ENCODE measurements at places on chromosomes 7 and 10.

- H3K4me1 ChIP-seq: no peaks in the 10 kb centered on the region
- H3K27me3 ChIP-seq: no peaks in the 10 kb centered on the region
- no peak overlapping the region for H3K27ac ChIP-seq
- H3K36me3 ChIP-seq: no peaks in the 10 kb centered on the region
Observed at GRCh38 chr7:31307972-31308371, 32.6 kb downstream of the NEUROD6 start.

GRCh38 chr10:26855186-26855585 lies 5.6 kb downstream of the ABI1 start:
- no peaks in the 10 kb centered on the region for H3K4me1 ChIP-seq
- H3K4me3 ChIP-seq: no peak overlapping the region
- H3K27me3 ChIP-seq: no peaks in the 10 kb centered on the region
- H3K27ac ChIP-seq: no peak overlapping the region
- no peaks in the 10 kb centered on the region for H3K36me3 ChIP-seq

- DNase-seq: no peak
- no peaks in the 10 kb centered on the region for H3K27me3 ChIP-seq
- no peak overlapping the region for H3K27ac ChIP-seq
- no peaks in the 10 kb centered on the region for H3K4me1 ChIP-seq
- no peaks in the 10 kb centered on the region for H3K36me3 ChIP-seq
- no peak overlapping the region for H3K4me3 ChIP-seq
Observed at GRCh38 chr7:157483515-157483914, 146.7 kb downstream of the DNAJB6 start.

DNA sequence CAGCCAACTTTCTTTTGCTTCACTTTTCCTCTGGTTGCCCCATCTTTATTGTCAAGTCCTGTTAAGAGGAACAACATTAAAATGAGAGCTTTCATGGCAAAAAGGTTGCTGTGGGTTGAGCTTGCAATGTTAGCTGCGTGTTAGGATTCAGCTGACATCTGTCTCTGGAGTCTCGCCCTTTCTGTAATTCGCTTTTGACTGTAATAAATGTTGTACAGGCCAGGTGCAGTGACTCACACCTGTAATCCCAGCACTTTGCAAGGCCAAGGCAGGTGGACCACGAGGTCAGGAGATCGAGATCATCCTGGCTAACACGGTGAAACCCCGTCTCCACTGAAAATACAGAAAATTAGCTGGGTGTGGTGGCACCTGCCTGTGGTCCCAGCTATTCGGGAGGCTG lies 24.1 kb downstream of the MNX1 start:
- no peaks in the 10 kb centered on the region for H3K36me3 ChIP-seq
- H3K4me1 ChIP-seq: no peaks in the 10 kb centered on the region
- H3K4me3 ChIP-seq: no peak overlapping the region
- H3K27ac ChIP-seq: no peak overlapping the region
- no peak for DNase-seq
